ENCODE measurements at places on chromosomes 3 and 15.

DNA sequence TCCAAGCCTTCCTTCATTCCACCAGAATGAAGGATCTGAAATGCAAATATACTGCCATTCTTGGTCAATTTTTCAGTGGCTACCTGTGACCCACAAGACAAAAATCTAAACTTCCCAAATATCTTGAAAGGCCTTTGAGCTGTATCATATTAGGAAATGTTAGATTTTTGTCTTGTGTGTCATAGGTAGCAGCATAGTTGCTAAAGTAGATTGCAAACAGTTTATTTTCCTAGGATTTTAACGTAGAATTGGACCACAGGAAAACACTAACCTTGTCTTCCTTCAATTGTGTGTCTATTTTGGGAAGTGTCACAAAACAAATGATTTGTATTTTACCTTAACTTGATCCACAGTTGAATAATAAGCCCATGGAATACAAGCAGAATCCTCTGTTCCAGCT is 42.4 kb downstream of the CP start:
- no peak for DNase-seq

- no peak for DNase-seq
Observed at GRCh38 chr3:172113710-172114109, 74.3 kb downstream of the FNDC3B start.

- peak; percentile 83 for DNase-seq
Observed at GRCh38 chr3:123105201-123106189, 38.7 kb downstream of the PDIA5 start.

DNA sequence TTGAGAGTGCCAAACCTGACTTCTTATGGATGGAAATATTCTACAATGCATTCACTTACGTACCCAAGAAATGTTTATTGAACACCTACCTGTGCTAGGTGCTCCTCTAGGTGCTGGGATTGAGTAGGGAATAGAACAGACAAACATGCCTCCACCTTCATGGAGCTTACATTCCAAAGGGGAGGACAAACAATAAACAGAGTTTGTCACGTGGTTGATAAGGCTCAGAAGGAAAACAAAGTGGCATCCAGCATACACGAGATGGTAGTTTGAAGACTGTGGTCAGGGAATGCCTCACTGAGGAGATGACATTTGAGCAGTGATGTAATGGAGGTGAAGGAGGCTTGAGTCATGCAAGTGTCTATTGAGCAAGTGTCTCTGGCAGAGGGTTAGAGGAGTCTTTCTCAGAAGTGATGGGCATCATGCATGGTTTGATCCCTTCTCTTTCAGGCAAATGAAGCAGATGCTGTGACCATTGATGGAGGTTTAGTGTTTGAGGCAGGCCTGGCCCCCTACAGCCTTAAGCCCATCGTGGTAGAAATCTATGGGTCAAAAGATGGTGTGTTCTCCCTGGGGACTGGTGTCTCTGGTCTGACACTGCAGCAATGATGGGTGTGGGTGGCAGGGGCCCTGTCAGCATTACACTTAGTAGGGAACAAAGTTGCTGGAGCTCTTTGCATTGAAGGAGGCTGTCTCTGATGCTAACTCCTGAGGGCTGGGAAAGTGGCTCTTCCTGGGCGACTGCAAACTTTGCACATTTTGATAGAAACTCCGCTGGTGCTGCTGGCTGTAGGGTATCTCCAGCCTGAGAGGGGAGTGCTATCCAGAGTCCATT is 29.7 kb upstream of the TOPBP1 start:
- no peak for DNase-seq

- no peak for DNase-seq
Observed at GRCh38 chr15:29734917-29735572, 87.2 kb downstream of the TJP1 start.

GRCh38 chr3:129974564-129974832 is at the start of gene TRH:
Gene TRH, plus strand, starts transcription at chr3:129974720. Its CDS starts 1,097 bp downstream, at chr3:129975817.
- no peak for DNase-seq

DNA sequence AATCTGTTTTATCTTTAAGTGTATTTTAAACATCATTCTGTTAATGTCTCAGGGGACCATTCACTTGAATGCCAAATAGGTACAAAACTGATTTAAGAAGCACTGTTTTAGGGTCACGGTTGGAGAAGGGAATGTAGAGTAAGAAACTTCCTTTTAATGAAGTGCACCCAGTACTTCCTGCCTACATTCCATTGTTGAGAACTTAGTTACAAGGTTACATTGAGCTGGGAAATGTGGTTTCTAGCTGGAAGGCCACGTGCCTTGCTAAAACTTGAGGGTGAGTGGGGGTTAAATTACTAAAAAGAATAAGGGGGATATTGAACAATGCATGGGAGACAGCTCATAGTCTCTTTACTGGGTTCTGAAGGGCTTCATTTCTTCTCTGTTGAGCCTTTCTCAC is 78.3 kb upstream of the TBC1D5 start:
- no peak for DNase-seq

GRCh38 chr3:48466386-48467109 is 20.0 kb downstream of the ATRIP start:
- peak; percentile 57 for DNase-seq

DNA sequence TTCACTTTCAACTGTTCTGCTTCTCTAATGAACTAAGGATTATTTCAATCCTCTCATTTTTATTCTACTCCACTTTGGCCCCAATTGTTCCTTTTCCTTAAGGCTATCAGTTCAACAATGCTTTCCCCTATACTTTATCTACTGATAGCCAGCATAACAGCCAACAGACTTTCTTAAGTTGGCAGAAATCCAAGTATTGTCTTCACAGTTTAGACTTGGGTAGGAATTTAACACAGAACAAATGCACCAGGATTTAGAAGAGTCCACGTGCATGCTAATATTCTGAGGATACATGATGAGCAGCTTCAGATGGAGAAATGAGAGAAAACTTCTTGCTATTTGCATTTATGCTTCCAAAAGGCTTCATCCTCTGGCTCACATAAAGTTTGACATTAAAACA is 54.8 kb downstream of the FBN1 start:
- DNase-seq = no peak

- no peak for DNase-seq
Observed at GRCh38 chr3:149282836-149283235, 50.6 kb downstream of the TM4SF18 start.

DNA sequence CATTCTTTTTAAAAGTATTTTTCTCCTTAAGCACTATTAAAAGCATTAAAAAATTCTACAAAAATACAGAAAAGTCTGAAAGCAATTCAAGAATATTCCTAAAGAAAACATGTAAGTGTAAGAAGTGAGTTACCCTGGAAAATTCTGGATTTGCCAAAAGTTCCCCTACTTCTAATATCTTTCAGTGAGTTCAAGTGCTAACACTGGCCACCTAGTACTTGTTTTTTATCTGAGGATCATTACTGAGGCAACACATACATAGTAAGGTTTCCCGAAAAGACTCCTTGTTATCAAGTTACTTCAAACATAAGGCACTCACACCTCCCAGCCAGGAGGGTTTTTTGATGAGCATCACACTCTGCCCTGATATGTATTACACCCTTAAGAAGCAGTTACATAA is 158.4 kb downstream of the TIGIT start:
- DNase-seq = peak; percentile 20

DNA sequence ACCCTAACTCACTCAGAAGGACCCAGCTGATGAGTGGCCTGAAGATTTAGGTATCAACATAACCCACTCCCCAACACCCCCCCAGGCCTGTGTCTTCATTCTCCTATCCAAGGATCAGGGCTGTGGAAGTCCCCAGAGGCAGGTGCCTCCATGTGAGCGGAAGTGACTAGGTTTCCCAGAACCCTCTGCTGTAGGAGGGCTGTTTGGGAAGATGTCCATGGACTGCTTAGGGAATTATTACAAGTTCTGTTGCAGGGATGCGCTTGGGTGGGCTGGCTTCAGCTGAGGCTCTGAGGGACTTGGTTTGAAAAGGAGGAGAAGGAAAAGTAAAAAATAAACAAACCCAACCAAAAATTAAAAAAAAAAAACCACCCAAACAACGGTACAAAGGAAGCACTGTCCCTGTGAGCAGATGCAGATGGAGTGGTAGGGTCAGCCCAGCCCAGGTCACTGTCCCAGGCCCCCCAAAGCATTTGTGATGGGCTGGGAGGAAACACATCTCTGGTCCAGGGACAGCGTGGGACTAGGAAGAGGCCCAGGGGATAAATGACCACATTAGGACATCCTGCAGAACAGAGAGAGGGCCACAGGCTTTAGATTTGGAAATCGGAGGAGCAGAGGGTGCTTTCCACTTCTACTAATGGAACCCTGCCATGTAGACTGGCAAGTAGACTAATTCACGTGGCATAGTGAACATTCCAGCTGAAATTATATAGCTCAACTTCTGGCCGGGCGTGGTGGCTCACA is 12.2 kb upstream of the APOD start:
- no peak for DNase-seq

- peak; percentile 86 for DNase-seq
Observed at GRCh38 chr3:12797124-12797891, 828 bp downstream of the CAND2 start.

DNA sequence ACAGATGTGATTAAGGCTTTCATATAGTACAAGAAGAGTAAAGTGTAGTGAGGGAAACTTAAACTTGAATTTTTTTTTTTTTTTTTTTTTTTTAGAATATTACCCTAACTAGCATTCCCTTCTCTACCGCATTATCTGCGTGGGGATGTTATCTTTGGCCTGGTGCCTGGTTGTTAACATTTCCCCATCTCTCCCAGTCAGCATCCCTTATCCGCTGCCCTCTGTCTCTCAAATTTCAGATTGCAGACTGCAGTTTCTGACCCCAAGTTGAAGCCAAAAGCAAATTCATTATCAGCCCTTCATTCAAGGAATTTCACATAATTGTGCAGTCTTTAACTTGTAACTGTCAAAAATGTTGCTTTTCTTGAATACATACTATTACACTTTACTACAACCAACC is 353.0 kb downstream of the PLOD2 start:
- peak; percentile 0 for DNase-seq

DNA sequence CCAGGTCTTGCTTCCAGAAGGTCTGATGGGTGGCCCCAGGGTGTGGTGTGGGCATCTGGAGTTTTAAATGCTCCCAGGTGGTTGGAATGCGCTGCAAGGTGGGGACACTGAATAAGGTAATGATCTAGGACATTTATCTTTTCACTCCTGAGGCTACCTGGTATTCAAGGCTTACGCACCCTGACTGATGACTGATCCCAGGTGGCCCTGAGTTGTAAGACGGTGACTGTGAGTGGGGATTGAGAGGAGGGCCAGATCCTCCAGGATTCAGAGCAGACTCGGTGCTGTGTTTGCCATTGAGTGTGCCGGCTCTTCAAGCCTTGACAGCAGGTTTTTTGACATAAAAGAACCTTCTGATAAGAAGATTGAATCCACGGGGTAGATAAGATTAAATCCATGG is 40.3 kb downstream of the SLC6A20 start:
- DNase-seq = no peak

- DNase-seq = no peak
Observed at GRCh38 chr3:159992589-159992988, 4.0 kb downstream of the IL12A start.

DNA sequence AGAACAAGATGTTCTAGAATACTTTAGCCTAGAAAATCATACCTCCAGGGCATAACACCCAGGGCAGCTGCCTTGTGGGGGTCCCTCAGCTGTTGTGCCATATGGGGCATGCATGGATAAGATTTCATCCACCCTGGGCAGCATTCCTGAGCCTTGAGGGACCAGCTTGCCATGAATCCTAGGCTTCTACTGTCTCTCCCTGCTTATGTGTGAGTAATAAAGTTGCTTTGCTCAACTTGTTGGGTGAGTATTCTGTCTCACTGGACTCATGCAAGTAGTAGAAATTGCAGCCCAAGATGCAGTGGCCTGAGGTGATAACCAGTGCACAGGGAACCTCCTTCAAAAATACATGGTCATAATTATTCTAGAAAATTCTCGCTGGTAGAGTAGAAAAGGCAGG is 52.1 kb upstream of the EPHB1 start:
- DNase-seq = no peak

DNA sequence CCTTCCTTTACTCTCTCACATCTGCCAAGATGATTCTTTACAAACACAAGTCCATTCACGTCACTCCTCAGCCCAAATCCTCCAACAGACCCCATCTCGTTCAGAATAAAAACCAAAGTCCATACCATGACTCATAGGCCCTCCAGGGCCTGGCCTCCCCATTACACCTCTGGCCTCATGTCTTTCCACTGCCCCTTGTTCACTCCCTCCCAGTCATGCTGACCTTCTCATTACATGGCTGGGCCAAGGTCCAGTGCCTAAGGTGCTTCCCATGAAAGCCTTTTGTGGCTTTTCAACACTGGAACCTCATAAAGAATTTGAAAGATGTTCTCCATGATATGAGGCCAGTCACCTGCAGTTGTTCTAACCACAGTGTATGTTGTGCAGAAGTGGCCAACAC is 44.5 kb downstream of the NEK10 start:
- DNase-seq = no peak

GRCh38 chr3:40179016-40179415 is 130.5 kb upstream of the EIF1B start:
- DNase-seq = peak; percentile 50

DNA sequence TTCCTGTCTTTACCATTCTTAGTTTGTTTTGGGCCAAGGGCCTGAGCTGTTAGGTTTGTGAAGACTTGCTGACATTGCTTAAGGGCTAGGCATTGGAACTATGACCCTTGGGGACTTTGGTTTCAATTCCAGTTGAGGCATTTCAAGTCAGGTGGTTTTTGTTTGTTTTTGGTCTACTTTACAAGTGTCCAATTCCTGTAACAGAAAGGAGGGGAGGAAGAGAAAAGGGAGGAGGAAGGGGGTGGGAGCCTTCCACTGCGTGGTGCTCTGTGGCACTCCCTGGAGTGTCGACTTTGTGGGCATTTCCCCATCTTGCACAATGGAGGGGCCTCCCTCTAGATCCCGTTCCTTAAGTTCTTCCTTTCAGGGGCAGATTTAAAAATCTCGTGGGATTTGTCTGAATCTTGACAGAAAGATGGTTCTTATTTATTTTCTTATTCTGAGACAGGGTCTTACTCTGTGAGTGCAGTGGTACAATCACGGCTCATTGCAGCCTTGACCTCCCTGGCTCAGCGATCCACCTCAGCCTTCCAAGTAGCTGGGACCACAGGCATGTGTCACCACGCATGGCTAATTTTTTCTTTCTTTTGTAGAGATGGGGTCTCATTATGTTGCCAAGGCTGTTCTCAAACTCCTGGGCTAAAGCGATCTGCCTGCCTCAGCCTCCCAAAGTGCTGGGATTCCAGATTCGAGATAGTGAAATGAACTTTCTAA is 59.5 kb upstream of the RYK start:
- DNase-seq = no peak

- no peak for DNase-seq
Observed at GRCh38 chr15:49843725-49844124, 222.9 kb downstream of the DTWD1 start.
